ENCODE measurements at places on chromosomes 12 and 14.

GRCh38 chr14:57462551-57462950 is 31.1 kb downstream of the CCDC198 start:
- no peak for DNase-seq

GRCh38 chr12:120067901-120068300 is 48.7 kb downstream of the RAB35 start:
- DNase-seq = no peak

DNA sequence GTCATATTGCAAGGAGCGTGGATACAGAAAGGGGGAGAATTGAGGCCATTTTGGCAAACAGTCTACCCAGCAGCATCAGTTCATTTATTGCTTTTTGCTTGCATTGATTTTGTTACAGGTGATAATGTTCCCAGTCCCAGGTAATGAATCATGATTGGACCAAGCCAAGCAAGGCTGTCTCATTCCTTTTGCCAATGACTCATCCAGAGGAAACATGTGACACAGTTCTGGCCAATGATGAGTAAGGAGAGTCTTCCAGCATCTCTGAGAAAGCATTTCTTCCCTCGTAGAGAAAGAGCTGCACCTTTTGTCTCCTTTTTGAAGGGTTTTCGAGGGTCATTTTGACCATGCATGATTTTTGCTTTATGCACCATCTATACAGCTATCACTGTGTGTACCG is 68.2 kb downstream of the SLC15A4 start:
- DNase-seq = no peak

DNA sequence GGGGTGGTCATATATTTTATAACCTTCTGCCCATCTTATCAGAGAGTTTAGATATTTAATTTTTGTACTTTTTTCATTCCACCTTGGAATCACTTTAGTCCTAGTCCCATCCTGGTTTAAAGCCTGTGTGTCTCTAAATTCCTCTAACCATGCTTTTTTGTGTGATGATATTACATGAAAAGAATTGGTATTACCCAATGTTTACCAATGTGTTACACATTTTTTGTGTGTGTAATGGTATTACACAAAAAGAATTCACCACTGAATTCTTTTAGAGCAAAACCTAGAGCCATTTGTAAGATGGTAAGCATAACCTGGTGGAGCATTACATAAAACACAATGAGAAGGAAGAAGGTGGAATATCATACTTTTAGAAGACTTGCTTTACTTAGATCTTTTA is 77.5 kb downstream of the FAR2 start:
- no peak for DNase-seq

DNA sequence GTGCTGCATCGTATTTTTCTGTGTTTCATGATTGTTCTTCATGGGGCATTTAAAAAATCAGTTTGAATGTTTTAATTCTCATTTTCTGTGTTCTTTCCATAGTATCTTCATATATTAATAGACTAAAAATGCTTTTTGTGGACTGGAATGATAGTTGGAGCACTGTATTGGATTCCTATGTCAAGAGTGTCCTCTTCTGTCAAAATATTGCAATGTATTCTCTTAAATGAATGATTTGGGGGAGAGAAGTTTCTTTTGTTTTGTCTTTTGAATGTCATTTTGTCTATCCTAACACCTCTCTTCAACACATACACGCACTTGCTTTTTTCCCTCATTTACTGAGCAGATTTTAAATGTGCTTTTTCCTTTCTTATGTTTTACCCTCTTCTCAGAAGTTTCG is 4.7 kb upstream of the EIF2S3B start:
- no peak for DNase-seq

DNA sequence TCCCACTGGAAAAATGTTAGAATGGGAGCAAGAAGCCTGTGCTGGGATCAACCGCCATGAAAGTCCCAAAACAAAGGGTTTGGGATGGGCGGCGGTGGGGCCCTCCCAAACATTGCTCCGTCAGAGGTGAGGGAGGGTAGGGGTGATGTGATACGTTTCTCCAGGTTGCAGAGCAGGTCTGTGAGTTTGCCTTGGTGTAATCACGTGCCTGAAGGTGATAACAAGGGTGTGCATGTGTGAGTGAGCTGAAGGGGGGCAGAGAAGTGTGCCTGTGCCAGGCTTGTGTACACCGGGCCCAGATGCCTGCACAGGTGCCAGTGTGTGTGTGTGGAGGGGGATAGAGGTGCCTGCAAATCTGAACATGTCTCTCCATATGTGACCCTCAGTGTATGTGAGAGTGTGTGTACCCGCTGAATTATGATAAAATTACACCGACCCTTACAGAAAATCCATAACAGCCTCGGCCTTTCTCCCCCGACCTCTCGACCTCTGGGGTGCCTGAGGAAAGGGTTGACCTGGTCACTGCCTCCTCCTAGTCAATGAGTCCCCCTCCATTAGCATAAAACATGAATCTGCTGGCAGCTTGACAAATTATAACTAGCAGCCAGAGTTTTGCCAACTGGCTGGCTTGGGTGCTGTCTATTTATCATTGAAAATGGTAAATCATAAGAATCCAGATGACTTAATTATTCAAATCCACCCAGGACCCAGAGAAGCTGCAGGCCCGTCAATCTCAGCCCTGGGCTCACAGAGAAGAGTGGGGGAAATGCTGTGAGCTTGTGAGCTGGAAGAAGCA is 55.6 kb downstream of the SMUG1 start:
- no peak for DNase-seq

GRCh38 chr12:53004178-53004577 is 2.1 kb upstream of the EIF4B start:
- DNase-seq = no peak

GRCh38 chr14:62066304-62066703 is 304.1 kb downstream of the SNAPC1 start:
- no peak for DNase-seq

GRCh38 chr14:91708795-91709194 is 23.1 kb downstream of the CATSPERB start:
- no peak for DNase-seq

GRCh38 chr14:106605548-106606448 is 1079.4 kb downstream of the TMEM121 start:
- DNase-seq = peak; percentile 74

DNA sequence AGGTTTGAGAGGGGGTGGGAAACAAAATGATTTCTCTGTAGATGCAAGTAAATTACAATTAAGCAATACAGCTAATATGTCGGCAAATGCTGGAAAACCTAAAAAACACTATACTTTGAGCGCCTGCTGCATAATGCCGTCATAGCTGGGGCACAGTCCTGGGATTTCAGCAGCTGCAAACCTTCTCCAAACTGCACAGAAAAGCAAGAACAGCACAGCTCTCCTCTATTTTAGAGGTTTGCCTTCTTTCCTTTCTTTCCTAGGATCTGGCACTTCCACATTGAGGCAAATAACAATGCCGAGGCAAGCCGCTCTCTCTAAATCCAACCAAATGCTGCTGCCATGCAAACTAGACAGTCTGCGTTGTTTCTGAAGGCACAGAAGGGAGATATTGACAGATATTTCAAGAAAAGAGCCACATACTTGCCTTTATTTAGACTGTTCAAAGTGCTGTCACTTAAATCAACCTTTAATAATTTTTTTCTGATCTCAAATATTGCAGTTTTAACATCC is 287.1 kb upstream of the G2E3 start:
- no peak for DNase-seq

DNA sequence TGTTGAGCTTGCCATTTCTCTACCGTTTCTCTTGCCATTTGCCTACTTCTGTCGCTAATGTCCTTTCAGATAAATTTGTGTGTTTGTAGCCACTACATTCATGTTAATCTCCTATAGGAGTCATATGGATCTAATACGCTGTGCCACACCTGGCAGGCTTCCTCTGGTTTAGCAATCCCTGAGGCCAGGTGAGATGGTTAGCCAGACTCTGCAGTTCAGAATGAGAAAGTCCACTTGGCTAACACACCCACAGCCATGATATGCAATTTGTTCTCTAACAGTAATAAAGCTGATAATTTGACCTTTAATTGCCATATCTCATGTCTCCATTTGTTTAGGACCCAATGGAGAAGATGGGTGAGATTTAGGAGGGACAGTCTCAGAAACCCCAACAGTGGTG is 1261.6 kb upstream of the TMEM132C start:
- no peak for DNase-seq

GRCh38 chr14:26486922-26487321 is 110.9 kb downstream of the NOVA1 start:
- no peak for DNase-seq

DNA sequence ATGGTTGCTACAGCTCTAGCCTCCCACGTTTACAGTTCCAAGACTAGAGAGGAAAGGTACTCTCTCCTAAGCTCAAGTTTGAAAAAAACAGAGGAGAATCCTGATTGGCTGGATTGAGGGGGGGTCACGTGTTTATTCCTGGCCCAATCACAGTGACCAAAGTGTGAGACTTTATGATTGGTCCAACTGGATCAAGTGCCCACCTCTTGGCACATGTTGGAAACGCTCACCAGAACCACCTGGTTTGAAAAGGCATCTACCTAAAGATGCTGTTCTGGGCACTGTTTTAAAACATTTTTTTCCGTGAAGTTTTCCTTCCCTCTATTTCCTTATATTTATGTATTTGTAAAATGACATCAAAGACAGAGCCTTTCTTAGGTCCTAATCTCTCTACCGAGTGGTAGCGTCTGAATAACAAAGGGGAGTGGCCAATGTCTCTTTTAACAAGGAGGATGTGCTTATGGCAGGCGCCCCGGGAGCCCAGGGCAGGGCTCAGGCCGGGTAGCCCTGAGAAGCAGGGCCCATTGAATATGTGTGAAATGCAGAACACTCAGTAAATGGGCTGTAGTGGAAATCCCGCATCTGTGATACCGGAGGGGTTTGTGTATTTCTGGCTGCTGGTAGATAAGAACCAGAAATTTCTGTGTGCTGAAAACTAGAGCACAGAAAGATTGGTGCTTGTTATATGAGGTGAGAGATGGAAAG is 146.2 kb downstream of the ATP23 start:
- DNase-seq = no peak

- DNase-seq = no peak
These were observed 49.9 kb downstream of the HELB start for GRCh38 chr12:66352197-66352596.

- peak; percentile 14 for DNase-seq
These were observed 693 bp downstream of the MAP3K9 start for GRCh38 chr14:70808416-70809224.

GRCh38 chr14:87869619-87870583 is 123.1 kb downstream of the GALC start:
- DNase-seq = no peak

DNA sequence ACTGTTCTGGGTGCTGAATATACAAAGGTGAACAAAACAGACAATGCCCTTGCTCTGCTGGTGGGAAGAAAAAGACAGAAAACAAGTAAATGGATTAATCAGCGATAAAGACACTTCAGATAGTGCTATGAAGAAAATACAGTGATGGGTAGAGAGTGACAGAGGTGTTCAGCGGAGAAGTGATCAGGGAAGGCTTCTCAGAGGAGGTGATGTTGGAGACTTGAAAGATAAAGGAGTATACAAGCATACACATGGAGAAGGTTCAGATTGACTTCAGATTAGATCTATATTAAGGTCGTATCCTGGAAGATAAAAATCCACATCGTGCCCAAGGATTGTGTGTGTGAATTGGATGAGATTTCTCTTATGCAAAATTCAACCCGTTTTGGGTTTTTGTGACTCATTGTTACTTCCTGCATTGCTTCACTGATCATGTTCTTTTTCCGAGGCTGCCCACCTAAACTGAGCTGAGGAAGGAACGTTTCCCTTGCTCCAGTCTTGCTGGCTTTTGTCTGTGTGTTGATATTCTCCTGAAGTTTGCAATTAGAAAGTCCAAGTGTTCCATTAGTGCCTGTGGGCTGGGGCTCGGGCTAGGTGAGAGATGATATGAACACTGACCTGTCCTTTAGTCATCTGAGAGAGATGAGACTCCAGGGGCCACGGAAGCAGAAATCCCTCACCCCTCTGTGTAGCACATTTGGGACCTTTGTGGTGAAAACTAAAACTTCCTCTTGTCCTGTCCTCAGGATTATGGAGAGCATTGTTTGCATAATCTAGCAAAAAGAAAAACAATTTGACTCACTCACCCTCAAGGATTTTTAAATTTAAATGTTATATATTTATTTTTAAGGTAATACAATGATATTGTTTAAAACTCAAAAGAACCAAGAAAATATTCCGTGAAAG is 27.6 kb downstream of the PLXNC1 start:
- DNase-seq = no peak

GRCh38 chr12:116490471-116490870 is 68.7 kb upstream of the MAP1LC3B2 start:
- DNase-seq = no peak

GRCh38 chr14:98177551-98177950 is 1094.4 kb downstream of the BCL11B start:
- peak; percentile 74 for DNase-seq

DNA sequence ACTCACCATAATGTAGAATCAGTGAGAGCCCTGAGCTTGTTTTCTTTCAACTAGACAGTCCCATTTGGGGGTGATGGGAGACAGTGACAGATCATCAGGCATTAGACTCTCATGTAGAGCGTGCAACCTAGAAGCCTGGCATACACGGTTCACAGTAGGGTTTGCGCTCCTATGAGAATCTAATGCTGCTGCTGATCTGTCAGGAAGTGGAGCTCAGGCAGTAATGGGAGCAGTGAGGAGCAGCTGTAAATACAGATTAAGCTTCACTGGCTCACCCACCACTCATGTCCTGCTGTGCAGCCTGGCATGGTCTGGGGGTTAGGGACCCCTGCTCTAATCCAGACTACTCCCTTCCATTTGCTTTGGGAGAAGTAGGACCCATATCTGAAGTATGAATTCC is 55.6 kb downstream of the FNTB start:
- no peak for DNase-seq

DNA sequence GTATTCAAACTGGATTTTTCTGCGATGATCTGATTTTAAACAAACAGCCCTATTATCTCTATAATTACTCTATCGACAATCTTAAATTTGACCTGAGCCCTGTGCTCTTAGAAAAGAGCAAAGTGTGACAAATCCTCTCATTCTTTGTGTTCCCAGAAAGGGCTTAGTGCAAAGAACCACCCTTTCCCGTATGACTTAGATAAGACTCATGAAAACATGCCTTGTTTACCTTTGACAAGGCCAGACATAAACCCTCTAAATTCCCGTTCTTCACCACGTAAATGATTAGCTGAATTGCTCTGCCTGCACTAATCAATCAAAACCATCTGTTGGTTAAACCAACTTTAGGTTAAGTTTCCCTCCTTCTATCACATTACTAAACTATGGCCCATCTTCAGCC is 285.7 kb upstream of the SEL1L start:
- DNase-seq = no peak

GRCh38 chr12:48451372-48451771 is 21.0 kb upstream of the ANP32D start:
- DNase-seq = no peak

DNA sequence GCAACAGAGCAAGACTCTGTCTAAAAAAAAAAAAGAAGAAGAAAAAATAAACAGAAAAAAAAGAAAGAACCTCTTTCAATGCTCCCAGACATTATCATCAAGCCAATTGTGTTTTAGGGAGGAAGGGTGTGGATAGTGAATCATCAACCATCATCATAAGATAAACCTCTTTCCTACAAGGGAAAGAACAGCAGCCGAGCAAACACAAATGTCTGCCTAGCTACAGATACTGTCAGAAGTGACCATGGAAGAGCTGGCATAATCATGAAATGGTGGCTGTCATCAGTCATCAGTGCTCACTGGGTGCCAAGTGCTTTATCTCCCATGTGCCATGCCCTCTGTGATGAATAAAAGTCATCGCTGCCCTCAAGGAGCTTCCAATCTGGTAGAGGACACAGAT is 46.6 kb downstream of the SLC17A8 start:
- DNase-seq = no peak

- DNase-seq = no peak
These were observed 1356.9 kb downstream of the TMEM121 start for GRCh38 chr14:106883218-106883692.

GRCh38 chr12:109613649-109614455 is 40.3 kb downstream of the MVK start:
- no peak for DNase-seq

GRCh38 chr12:8987685-8988084 is 1.7 kb upstream of the KLRG1 start:
- DNase-seq = no peak
